A549 treated with Mapracorat at 1 μM for 4 hours (cell line): ENCODE measurements at places on chromosomes 2 and 18. TPM values are rescaled to one million over a fixed set of nuclear protein-coding genes. Genes with fewer than 3 reads are reported as not detected.

The SCN9A gene
- 2.6 to 5.0 TPM (median 4.3 TPM) in 5 replicates for total RNA-seq

The CNGA3 gene
- 0.06 TPM in 1 of 5 replicates, not detected in the others for total RNA-seq

The ATP6V1C2 gene
- total RNA-seq: 0.14 to 0.30 TPM (median 0.22 TPM) in 5 replicates

The C2orf92 gene
- 0.55 to 1.2 TPM (median 0.66 TPM) in 5 replicates for total RNA-seq

The UPP2 gene
- total RNA-seq: not detected in 5 replicates

The ANKRD30B gene
- total RNA-seq: not detected in 5 replicates
